ELR (cell line): ENCODE measurements at places on chromosomes 1 and 21.

DNA sequence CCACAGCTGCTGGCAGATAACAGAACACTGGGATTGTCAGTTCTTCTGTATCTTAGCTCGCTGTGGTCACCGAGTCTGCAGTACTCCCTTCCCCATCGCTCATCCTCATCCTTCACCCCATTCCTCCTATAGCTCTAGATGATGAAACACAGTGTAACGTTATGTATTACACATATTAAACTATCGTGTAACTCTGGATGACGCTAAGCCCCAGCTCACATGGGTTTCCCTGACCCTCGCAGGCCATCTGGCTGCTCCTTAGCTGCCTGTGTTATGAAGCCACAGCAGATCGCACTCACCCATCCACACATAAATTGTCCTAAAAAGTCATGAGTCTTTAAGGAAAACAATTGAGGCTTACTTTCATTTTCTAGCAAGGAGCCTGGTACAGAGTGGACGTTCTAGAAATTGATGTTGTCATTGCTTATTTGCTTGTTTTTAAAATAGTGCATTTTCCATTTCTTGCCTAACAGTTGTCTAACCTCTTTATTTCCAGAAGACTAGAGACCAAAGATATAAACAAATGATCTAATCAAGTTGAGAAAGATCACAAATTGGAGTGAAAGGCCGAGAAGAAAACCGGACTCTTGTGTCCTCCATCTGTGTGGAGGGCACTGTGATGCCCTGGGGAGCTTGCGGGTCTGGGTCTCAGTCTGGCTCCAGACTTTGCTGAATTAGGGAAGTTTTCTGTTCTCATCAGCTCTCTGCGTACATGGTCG is 24.3 kb upstream of the PCP4 start:
- DNase-seq = no peak

- no peak for DNase-seq
These were observed 187.9 kb downstream of the VAV3 start for GRCh38 chr1:107776900-107777663.

DNA sequence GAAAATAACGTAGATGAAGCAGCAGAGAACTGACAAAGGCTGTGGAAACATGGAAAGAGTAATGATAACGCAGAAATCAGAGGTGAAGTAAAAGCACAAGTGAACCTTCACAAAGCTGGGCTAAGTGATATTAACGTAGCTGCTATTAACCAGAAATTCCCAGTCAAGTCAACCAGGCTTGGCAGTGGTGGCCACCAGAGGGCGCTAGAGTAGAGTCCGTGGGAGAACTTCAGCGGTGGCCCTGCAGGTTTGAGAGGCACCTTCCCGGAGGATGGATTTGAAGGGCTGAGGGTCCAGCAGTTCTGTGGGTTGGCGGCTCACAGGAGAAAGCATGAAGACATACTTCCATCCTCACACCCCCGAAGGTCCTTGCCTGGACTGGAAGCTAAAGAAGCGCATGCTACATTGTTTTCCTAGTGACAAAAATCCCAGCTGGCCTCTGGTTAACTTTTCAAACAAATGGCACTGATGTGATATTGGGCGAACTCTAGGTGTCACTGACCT is 81.7 kb upstream of the ZNF648 start:
- peak; percentile 76 for DNase-seq

DNA sequence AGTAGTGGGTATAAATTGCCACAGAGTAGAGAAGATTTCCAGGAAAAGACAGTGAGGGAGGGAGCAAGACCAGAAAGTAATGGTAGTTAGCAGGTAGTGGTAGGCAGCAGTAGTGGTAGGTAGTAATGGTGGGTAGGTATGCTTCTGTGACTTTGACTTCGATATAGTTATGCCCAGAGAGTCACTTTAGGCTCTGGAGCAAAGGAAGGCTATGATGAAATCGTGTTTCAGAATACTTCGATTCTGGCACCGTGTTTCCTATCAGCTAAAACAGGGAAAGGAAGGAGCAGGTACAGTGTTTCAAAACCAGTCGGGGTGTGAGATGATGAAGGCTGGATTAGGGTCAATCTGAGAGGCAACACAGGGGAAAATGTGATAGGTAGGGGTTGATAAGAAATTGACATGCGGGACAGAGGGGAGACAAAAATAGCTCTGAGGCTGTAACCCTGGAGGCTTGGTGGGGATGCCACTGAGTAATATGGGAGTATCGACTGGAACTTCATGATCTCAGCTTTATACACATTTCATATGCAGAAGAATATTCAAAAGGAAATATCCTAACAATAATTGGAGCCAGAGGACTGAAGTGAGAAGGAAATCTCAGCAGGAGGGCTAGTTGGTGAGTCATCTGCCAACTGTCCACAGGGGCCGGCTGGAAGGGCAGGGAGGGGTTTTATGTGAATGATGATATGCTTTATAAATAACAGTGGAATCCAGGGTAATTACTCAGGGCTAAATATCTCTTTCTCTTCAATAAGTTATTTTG is 25.2 kb upstream of the TRIM45 start:
- peak; percentile 97 for DNase-seq

DNA sequence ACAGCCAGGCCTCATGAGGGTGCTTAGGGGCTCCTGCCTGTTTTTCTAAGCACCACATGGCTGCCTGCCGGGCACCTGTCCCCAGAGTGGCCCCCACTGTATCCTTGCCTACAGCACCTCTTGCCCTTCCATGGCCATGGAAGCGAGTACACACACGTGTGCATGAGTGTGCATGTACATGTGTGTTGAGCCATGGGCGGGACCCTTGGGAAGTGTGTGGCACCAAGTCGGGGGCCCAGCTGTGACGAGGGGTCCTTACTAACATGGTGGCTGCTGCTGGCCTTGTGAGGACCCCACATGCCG is 25.8 kb downstream of the KRTAP10-1 start:
- DNase-seq = no peak
